Activated CD4-positive, alpha-beta T cell treated with anti-CD3 and anti-CD28 coated beads, Interleukin-2, amount 10 ng/mL, durations not matched to agents 24 days and 14 days (primary cell): ENCODE measurements at places on chromosomes 16 and 17.

DNA sequence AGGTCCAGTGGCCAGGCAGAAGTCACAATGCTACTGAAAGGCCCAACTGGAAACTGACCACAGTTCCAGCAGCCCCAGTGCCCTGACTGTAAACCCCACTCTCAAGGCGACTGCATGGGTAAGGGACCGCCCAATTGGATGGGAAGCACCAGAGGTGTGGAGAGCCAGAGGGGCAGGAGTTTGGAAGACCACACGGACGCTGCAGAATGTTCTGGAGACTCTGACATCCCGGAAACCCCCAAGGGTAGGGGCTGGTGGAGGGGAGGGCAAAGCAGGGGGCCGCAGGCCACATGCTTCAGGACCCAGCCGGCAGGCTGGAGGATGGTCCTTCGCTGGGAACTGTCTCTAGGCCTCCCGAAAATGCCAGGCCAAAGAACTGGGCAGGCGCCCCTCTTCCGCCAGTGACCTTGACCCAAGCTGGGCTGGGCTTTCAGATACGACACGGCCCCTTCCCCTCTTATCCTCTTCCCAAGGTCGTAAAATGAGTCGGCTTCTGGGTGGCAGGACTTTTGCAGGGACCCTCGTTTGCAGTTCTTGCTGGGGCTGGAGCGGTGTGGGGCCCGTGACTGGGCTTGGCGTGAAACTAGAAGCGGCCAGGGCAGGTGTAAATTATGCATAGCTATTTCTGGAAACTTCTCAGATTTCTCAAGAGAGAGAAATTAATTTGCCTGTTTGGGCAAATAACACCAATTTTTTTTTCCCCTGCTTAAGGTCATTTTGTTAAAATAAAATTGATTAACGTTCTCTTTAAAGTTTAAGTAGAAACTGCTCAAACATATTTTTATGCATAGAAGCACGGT is 110.2 kb downstream of the C16orf78 start:
- no peaks in the 10 kb centered on the region for H3K4me1 ChIP-seq
- peaks cover 18% of the 10 kb centered on the region for H3K27me3 ChIP-seq
- no peaks in the 10 kb centered on the region for H3K36me3 ChIP-seq
- DNase-seq: no peak
- no peak overlapping the region for H3K27ac ChIP-seq

DNA sequence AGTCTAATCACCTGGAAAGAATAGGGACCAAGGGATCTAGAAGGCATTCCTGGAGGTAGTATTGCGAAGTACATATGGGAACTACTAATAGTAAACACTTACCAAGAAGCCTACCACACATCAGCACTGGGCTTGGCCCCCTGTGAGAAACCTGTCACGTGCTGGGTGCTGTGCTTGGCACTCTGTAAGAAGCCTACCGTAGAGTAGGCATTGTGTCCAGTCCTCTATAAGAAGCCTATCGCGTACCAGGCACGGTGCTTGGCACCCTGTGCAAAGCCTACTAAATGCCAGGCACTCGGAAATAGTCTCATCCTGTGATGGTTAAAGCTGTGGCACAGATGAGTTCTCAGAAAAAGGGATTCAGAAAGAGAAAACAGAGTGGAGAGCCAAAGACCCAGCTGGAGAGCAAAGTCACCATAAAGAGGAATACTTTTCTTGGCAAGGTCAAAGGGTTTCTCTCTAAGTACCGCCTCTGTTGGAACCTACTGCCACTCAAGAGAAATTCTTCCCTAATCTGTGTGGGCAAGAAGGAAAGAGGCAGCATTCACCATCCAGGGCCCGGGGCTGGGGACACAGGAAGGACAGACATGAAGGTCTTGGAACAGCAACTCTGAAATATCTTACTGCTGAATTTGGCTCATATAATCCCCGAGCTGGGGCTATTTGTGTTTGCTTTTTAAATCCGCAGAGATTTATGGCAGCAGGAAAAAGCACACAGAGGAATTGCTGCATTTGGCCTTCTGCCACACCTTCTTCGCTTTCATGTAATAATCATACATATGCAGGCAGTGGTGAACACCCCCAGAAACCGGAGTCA is 81.8 kb downstream of the VAT1L start:
- no peaks in the 10 kb centered on the region for H3K36me3 ChIP-seq
- peaks cover 9% of the 10 kb centered on the region for H3K4me1 ChIP-seq
- DNase-seq: no peak
- H3K4me3 ChIP-seq: no peak overlapping the region
- H3K27me3 ChIP-seq: peaks cover 2% of the 10 kb centered on the region
- no peak overlapping the region for H3K27ac ChIP-seq

- no peak overlapping the region for H3K27ac ChIP-seq
- peaks cover 3% of the 10 kb centered on the region for H3K4me1 ChIP-seq
- DNase-seq: no peak
- no peaks in the 10 kb centered on the region for H3K36me3 ChIP-seq
- no peak overlapping the region for H3K4me3 ChIP-seq
- peaks cover 9% of the 10 kb centered on the region for H3K27me3 ChIP-seq
These were observed 1.2 kb upstream of the CD300LG start for GRCh38 chr17:43845766-43846165.

DNA sequence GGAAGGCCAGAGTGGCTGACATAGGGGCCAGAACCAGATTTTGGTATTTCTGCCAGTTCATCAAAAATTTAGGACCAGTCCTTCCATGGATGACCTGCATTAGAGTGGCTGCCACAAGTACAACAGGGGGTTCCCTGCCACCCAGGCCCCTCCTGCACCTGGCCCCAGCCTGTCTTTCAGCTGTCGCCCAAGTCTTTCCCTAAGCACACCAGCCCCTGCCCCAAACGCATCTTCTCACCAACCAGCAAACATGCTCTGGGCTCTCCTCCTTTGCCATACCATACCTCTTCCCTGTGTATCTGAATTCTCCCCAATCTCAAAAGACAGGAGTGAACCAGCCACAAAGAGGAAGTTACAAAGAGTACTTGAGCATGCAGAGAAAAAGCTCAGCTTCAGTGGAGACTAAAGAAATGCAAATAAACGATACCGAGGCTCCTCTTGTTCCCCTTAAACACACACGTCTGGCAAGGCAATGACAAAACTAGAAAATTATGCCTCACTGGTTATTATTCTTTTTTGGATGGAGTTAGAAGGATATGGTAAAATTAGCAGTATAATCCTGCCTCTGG is 130.6 kb downstream of the DYNLRB2 start:
- DNase-seq: peak; percentile 47
- peaks cover 49% of the 10 kb centered on the region for H3K36me3 ChIP-seq
- H3K4me1 ChIP-seq: peaks cover 29% of the 10 kb centered on the region
- H3K4me3 ChIP-seq: no peak overlapping the region
- H3K27ac ChIP-seq: no peak overlapping the region

GRCh38 chr17:48051706-48052486 is 3.7 kb downstream of the NFE2L1 start:
- DNase-seq: no peak
- H3K4me1 ChIP-seq: peaks cover 55% of the 10 kb centered on the region
- peak overlapping the region; percentile 48 for H3K4me3 ChIP-seq
- peaks cover 51% of the 10 kb centered on the region for H3K36me3 ChIP-seq
- H3K27ac ChIP-seq: peak overlapping the region; percentile 73
- no peaks in the 10 kb centered on the region for H3K27me3 ChIP-seq

DNA sequence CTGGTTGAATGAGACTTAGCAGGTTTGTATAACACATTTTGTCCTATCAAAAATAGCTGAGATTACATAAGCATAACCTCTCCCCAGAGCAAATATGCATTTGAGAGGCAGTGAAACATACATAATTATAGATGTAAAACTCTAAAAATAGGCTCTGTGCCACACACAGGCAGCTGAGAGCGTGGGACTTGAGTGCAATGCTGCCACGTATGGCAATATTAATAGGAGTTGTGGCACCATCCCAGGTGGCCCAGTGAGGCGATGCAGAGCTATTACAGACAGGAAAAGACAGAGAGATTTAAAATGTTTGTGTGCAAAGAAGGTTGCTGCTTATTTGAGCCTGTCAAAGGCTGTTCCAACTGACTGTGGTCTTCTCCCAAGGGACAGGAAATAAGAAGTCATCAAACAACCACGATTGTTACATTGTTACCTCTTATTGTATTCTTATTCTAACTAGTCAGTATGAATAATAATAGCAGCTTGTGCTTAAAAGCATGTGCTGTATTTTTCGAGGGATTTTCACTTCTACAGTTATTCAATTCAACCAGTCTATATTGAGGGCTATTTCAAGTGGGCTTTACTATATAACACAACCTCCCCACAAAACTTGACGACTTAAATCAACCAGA is 116.5 kb downstream of the SALL1 start:
- no peaks in the 10 kb centered on the region for H3K36me3 ChIP-seq
- no peak overlapping the region for H3K4me3 ChIP-seq
- no peak for DNase-seq
- no peak overlapping the region for H3K27ac ChIP-seq
- peaks cover 2% of the 10 kb centered on the region for H3K27me3 ChIP-seq
